ENCODE measurements at places on chromosomes 12 and 14.

DNA sequence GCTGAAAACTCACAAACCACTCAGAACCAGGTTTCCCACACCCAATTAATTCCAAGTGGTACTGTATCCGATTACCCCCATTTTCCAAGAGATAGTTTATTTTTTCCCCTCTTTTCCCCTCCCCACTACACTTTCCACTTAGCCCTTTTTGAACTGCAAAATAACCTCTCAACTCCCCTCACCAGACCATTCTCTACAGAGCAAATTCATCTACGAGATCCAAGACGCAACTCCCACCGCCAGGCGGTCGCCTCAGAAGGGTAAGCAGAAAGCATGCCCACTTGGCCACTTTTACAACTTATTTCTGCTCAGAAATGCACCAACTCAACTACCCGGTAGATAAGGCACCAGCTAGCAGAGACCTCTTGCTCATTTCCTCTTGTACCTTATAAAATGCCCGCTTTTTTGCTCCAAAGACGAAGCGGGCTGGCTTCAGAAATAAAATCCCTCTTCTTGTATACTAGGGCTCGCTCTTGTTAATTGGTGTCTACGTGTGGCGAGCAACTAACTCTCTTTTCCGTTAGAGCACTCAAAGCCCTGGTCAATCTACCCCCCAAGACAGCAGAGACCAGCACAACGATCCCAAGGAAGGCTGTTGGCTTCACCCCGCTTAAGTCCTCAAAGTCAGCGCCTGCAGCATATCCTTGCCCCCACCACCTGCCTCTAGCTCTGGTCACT lies 910 bp upstream of the SRP54 start:
- peak; percentile 3 for DNase-seq

DNA sequence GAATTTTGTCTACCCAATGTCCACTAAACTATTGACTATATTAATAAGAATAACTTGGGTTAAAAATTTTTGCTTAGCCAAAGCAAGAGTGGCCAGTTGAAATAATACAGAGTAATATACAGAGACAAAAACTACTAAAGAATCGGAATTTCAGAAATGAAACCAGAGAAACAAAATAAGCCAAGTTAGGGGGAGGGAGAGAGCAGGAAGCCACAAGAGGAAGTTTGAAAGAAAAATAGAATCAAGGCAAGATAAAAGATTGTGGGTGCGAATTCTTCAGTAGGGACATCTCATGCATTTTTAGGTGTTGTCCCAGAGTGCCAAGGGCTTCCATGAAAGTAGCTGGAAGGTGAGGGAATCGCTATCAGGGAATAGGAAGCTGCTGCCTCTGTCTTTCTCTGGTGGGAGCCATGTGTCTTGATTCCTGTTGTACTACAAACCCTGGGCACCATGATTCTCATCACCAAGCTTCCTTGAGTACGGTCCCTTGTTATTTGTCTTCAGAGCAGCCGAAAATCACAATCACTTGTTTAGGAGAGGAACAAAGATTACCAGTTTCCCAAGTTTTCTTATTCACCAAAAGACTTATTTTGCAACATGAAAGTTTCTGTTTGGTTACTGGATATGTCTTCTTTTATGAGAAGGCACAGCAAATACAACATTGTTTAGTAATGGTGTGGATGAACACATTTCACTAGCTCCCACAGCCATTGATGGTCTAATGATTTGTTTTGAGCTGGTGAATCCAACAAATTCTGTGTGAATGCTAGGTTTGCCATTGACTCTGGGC lies 16.7 kb downstream of the NEUROD4 start:
- no peak for DNase-seq

GRCh38 chr12:102522768-102523167 lies 42.4 kb upstream of the IGF1 start:
- no peak for DNase-seq

DNA sequence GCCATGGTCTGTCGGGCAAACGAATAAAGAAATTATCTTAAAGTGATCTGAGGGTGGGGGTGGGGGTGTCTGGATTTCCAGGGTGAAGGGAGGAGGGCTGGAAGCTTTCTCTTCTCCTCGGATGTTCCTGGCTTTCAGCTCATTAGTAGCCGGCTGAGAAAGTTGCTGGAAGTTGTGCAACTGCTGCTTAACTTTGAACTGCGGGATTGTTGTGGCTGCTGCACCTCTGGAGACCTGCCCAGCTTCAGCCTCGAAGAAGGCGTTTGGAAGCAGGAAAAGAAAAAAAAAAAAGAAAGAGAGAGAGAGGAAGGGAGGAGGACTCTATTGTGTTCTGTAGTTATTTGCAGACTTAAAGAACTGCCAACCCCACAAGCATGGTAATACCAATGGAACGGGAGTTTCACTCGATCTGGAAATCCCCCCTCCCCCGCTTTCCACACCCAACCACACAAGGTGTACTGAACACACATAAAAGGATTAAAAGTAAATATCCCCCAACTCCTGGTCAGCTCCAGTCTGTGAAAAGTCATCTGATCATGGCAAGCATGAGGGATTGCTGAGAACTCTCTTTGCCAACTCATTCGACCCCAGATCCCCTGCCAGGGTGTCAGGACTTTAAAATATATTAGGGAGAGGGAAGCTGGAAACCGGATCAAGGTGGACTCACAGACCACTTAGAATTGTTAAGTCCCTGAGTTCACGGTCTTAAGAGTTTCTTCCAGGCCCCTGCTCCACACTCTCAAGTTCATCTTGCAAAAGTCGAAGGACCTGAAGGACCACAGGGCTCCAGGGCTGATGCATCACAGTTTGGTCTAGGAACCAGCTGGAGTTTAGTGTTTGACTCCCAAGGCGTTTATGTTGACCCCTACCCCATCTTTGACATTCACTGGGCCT lies at the start of gene RASSF9:
RASSF9 (minus strand) TSS at position 213 of the 894 bp plus-strand sequence; CDS start at position 5, 208 bp downstream.
- no peak for DNase-seq

DNA sequence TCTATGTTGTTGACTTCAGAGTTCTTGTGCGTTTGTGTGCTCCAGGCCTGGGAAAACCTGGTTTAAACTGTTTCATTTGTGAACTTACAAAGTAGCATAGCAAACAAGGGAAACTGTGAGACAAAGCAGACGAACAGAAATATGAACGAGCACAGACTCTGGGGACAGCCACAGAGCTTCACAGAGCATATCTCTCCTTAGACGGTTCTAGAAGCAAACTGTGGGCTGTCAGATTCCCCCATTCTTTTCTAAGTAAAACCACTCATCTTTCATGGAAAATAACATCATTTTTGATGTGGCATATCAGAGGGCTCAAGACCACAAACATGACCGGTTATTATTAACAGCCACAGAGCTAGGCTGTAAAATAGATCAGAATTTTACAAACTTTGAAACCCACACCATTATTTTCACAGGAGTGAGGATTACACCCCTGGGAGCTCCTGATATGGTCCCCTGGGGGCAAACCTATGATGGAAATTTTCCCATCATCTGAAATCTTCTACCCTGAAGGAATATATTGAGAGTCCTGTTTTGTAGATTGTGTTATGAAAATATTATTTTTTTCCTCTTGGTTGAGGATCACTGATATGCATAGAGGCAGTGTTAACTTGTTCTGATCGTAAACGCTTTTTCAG lies 102.0 kb downstream of the ADGRD1 start:
- DNase-seq: no peak

DNA sequence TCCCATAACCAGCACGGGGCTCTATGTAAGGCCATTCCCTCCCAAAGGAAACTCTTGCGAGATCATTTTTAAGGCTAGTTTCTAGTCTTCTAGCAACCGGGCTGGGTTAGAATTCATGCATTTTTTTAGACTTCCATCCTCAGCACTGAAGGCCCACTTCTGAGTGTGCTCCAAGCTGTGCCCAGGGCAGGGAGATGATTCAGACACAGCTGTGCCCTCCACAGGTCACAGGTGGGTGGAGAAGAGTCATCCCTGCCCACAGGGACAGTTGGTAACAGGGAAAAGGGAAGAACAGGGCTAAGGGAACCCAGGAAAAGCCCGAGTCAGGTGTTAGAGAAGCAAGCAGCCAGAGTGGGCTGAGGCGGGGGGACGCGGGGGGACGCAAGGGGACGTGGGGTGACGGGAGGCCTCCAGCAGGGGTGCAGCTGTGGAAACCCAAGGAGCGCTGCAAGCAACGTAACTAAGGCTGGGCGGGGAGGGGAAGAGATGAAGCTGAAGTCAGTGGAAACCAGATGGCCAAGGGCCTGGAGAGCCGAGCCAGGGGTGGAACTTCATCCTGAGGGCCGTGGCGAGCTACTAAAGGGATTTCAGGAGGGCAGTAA lies 27.2 kb upstream of the PPP2R5C start:
- DNase-seq: no peak

DNA sequence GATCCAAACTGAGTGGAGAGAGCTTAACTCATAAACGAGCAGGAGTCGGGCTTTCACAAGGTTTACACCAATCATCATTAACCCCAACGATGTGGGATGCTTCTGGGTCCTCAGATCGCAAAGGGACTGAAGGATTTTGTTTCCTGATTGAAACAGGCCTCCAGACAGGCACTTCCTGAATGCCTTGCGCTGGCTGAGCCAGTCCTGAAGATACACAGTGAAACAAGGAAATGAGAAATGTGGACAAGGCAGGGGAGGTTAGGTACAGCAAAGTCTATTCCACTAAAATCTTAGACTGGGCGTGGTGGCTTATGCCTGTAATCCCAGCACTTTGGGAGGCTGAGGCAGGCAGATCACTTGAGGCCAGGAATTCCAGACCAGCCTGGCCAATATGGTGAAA lies 30.7 kb downstream of the RBM19 start:
- no peak for DNase-seq

GRCh38 chr12:115467531-115467930 lies 783.6 kb upstream of the TBX3 start:
- no peak for DNase-seq

GRCh38 chr12:29350080-29350479 lies 30.9 kb downstream of the ERGIC2 start:
- no peak for DNase-seq

- DNase-seq: no peak
Observed at GRCh38 chr12:6638305-6638704, 2.5 kb upstream of the LPAR5 start.

GRCh38 chr12:51941011-51941581 lies 10.4 kb upstream of the ACVR1B start:
- DNase-seq: no peak

DNA sequence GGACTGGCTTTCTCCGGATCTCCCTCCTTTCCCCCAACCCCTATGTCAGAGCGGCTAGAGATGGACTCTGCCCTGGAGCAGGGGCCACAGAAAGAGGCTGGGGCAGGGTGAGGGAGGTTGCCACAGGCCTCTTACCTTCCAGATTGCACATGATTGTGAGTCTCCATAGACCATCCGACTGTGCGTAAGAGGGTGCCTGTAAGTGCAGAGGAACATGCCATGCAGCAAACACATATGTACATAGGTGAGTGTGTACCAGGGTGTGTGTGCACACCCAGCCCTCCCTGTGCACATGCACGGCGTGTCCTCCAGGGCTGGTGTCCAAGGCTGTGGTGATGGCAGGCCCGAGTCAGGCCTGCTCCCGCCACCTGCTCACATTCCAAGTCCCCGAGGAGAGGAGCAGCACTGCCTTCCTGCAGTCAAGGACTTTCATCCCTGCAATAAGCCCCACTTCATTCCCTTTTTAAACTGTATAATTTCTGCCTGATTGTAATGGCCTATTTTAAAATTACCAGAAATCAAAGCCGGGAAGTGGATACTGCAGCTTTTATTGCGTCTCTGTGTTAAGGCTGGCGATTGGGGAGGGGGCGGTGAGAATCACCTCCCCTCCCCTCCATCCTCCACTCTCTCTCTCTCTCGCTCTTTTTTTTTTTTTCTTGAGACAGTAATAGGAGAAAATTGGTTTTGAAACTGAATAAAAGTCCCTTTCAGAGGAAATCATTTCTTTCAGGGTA lies 28.5 kb downstream of the FAM222A start:
- DNase-seq: no peak

DNA sequence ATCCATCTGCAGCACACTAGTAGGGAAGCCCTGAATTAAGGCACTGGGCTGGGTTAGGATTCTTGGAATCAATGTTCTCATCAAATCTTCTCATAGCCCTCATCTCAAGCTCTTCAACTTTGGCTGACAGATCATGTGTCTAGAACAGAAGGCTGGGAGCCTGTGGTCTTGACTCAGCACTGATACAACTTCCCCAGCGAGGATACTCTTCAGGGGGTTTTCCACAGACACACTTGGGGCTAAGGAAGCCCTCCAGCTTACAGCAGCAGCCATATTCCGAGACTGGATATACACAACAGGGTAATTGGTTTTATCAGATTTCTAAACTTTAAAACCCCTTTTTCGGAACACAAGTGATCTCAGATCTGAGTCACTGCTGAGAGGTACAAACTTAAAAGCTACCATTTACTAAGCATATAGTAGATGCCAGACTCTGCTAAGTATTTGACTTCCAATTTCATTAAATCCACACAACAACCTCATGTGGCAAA lies 3.5 kb downstream of the FMNL3 start:
- peak; percentile 24 for DNase-seq

DNA sequence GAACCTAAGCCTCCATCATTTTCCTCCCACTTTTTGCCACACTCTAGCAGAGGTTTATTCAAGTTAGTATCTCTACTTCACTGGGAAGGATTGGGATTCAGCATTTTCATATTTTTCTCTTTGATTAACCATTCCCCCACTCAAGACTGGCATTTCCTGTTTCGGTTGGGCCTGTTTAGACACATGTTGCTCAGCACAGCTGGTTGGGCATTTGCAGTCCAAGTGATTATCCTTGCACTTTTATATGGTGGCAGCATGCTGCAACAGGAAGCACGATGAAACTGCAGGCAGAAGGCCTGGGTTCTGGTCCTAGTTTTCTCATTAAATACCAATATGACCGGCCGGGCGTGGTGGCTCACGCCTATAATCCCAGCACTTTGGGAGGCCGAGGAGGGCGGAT lies 182.9 kb upstream of the GRIN2B start:
- DNase-seq: no peak

- no peak for DNase-seq
Observed at GRCh38 chr12:27861428-27862167, 81.6 kb upstream of the MANSC4 start.

GRCh38 chr14:41901089-41901488 lies 294.4 kb downstream of the LRFN5 start:
- DNase-seq: no peak

Data from stimulated activated CD8-positive, alpha-beta memory T cell treated with anti-CD3 and anti-CD28 coated beads, Interleukin-12 subunit alpha, Interleukin-12 subunit beta, amount 100 ng/mL, for 4 hours (primary cell).